ENCODE measurements at places on chromosomes 5 and 9. TPM values are rescaled to one million over a fixed set of nuclear protein-coding genes. Genes with fewer than 3 reads are reported as not detected.

The SH3GL2 gene
- total RNA-seq = 2.9 TPM

The DND1 gene
- 0.76 TPM for total RNA-seq

The LRRTM2 gene
- 3.6 TPM for total RNA-seq

The PCDHB3 gene
- total RNA-seq = 5.3 TPM

The CDH6 gene
- total RNA-seq = 89.1 TPM

The CCL27 gene
- not detected for total RNA-seq

The SOHLH1 gene
- not detected for total RNA-seq

The CCDC192 gene
- not detected for total RNA-seq

The WNT8A gene
- 0.18 TPM for total RNA-seq

The SLC25A46 gene
- 58.4 TPM for total RNA-seq

The OR1J2 gene
- not detected for total RNA-seq

The TOR4A gene
- 12.5 TPM for total RNA-seq
